Fibroblast of the aortic adventitia (primary cell): ENCODE measurements at places on chromosomes 11 and 22. TPM values are rescaled to one million over a fixed set of nuclear protein-coding genes. Genes with fewer than 3 reads are reported as not detected.

The TRAF6 gene
- 8.0 and 11.8 TPM in 2 replicates for total RNA-seq

The ANO1 gene
- total RNA-seq: 0.36 TPM in 1 of 2 replicates, not detected in the other

The SLC29A2 gene
- total RNA-seq: 0.36 TPM in 1 of 2 replicates, not detected in the other

The CHRM1 gene
- not detected in 2 replicates for total RNA-seq

The CALCA gene
- total RNA-seq: not detected in 2 replicates

The CADM1 gene
- 0.16 and 0.45 TPM in 2 replicates for total RNA-seq

The NCF4 gene
- total RNA-seq: not detected in 2 replicates

The PIH1D2 gene
- 5.1 and 5.5 TPM in 2 replicates for total RNA-seq

The SGSM1 gene
- total RNA-seq: not detected in 2 replicates

The IL17REL gene
- not detected in 2 replicates for total RNA-seq

The MS4A1 gene
- 0.25 TPM in 1 of 2 replicates, not detected in the other for total RNA-seq

The GTSE1 gene
- 1.3 and 13.4 TPM in 2 replicates for total RNA-seq

The TREH gene
- total RNA-seq: not detected in 2 replicates

The PAX6 gene
- 0.63 TPM in 1 of 2 replicates, not detected in the other for total RNA-seq

The LRFN4 gene
- 5.9 and 25.8 TPM in 2 replicates for total RNA-seq
